Activated T-cell treated with anti-CD3 and anti-CD28 coated beads, Interleukin-2, amount 50 U/mL, for 24 hours (primary cell): ENCODE measurements at places on chromosomes 3 and 15.

DNA sequence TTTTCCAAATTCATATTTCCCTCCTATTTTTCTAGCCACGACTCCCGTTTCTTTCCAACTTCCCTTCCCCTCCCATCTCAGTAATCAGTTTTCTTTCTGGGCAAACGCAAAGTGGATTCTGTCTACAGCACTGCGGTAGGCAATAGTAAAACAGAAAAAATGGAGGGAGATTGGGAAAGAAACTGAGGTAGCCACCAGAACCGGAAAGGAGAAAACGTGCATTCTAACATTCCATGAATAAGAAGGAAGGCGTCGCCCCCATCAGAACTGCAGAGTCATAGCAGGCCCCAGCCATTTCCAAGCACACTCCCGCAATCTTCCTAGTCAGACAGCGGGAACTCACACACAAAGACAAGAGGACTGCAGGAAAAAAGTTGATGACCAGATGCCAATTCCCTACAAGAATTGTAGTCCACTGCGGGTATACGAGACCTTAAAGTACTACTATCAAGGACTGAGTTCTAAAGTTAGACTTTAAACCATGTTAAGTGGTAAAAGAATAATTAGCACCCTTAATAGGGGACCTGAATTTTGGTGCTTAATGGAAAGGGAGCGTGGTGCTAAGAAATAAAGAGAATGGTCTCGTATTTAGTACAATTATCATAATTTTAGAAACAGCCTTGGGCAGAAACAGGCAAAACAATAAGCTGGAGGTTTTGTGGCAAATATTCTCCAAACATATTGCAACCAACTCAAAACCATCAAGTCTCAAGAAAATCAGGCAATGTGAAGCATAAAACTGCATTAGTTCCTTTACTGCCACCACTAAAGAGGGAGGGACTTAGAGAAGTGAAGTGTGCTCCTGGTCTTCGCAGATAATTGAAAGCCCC is 1.4 kb downstream of the PFN2 start:
- peak overlapping the region; percentile 80 for H3K4me3 ChIP-seq
- H3K4me1 ChIP-seq = peaks cover 17% of the 10 kb centered on the region
- peak overlapping the region; percentile 33 for H3K27ac ChIP-seq
- peaks cover 4% of the 10 kb centered on the region for H3K36me3 ChIP-seq
- DNase-seq = no peak

GRCh38 chr3:15636028-15636709 is 34.6 kb downstream of the BTD start:
- H3K4me3 ChIP-seq = peak overlapping the region; percentile 49
- peaks cover 67% of the 10 kb centered on the region for H3K4me1 ChIP-seq
- H3K36me3 ChIP-seq = no peaks in the 10 kb centered on the region
- H3K27ac ChIP-seq = peak overlapping the region; percentile 91
- peak; percentile 47 for DNase-seq

GRCh38 chr3:115710799-115711198 is 87.5 kb downstream of the GAP43 start:
- no peaks in the 10 kb centered on the region for H3K4me1 ChIP-seq
- H3K27me3 ChIP-seq = peaks cover 17% of the 10 kb centered on the region

DNA sequence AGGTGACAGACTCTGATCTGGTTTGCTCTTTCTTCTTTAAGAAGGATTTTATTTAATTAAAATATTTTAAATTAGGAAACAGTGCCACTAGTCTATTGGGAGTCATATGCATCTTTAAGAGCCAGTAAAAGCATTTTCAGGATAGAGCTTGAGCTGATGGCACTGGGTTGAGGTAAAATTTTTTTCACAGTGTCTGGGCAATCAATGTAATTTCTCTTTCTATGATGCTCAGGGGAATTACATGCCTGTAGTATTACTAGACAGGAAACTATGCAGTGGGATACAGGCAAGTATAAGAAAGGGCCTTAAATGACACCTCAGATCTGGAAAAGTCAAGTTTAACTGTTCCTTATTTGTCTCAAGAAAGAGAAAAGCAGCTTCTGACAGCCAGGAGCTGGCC is 76.4 kb downstream of the GAP43 start:
- no peaks in the 10 kb centered on the region for H3K4me1 ChIP-seq
- DNase-seq = no peak
- H3K4me3 ChIP-seq = no peak overlapping the region
- peaks cover 9% of the 10 kb centered on the region for H3K27me3 ChIP-seq
- no peak overlapping the region for H3K27ac ChIP-seq
- no peaks in the 10 kb centered on the region for H3K36me3 ChIP-seq
